Epithelial cell of prostate (primary cell): ENCODE measurements at places on chromosomes 13 and 19.

- DNase-seq: no peak
Observed at GRCh38 chr19:12364391-12365235, 870 bp downstream of the ZNF442 start.

- DNase-seq: no peak
Observed at GRCh38 chr19:48645620-48646000, 377 bp downstream of the CA11 start.

DNA sequence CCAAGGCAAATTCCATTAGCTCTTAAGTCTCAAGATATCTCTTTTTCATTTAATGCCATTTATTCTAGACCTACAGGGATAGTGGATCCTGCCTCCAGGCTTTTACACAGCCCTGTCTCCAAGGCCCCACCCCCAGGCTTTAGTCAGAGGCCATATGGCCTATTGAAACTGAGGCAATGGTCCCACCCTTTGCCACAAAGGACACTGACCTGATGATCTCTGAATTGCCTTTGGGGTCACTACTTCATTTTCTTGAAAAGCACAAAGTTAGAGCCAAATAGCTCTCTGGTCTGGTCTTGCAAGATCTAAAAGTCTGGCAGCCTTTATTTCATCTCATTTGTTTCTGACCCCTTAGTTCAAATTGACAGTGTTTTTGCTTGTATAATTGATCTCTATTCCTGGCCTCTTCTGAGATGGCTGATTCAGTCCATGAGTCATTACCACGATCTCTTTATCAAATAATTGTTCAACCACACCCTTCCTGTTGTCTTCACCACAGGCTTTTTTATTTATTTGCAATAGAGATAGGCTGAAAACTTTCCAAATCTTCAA, 209.8 kb downstream of the FGF14 start:
- peak; percentile 20 for DNase-seq

DNA sequence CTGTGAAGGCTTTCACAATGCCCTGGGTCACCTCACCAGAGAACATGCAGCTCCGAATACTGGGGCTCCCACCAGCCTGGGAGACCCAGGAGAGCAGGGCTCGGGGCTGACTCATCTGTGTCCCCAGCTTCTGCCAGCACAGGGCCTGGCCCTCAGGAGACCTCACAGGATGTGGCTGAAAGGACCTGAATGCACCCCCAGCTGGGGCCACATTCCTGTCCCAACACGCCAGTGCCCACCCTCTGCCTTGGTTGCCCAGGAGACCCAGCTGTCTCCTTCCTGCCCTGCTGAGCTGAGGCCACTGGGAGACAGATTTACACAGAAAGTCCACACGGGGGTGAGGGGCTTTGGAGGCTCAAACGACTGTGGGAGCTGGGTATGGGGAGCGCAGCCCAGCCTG, 11.9 kb downstream of the BCAT2 start:
- DNase-seq: no peak

GRCh38 chr19:27905074-27905473, 1307.9 kb downstream of the UQCRFS1 start:
- DNase-seq: no peak

GRCh38 chr19:48413879-48414587, 20.6 kb downstream of the GRIN2D start:
- DNase-seq: no peak
